ENCODE measurements at places on chromosomes 7 and 10. TPM values are rescaled to one million over a fixed set of nuclear protein-coding genes. Genes with fewer than 3 reads are reported as not detected.

Gene GPR85
- 0.69 TPM for total RNA-seq

Gene NPC1L1
- total RNA-seq = not detected

Gene RAPGEF5
- total RNA-seq = 11.4 TPM

Gene FFAR4
- 0.07 TPM for total RNA-seq

Gene LEP
- total RNA-seq = 0.42 TPM

Gene CRHR2
- total RNA-seq = 0.22 TPM

Gene C10orf67
- total RNA-seq = 0.62 TPM

Gene ADAM8
- total RNA-seq = 2.4 TPM

Gene LARP4B
- total RNA-seq = 72.9 TPM

Gene PTF1A
- not detected for total RNA-seq

Gene DLX5
- not detected for total RNA-seq

Gene CCDC172
- not detected for total RNA-seq

GRCh38 chr7:54615537-54615936 lies 73.4 kb downstream of the VSTM2A start:
- DNase-seq = no peak

- DNase-seq = no peak
These were observed 56.4 kb upstream of the PMPCB start for GRCh38 chr7:103240806-103241205.

DNA sequence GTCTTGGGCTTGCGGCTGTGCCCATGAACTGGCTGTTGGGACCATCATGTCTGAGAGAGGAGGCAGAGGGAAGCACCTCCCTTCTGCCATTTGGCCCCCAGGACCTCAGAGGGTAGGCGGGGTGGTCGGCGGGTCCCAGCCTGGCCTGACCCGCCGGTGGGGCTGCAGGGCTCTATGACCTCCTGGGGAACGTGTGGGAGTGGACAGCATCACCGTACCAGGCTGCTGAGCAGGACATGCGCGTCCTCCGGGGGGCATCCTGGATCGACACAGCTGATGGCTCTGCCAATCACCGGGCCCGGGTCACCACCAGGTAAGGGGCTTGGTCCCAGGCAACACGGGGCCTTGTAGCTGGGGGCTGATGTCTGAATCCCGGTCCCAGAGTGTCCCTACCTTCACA lies 14.1 kb downstream of the SUMF2 start:
- DNase-seq = no peak

- no peak for DNase-seq
These were observed 57.8 kb downstream of the MICU1 start for GRCh38 chr10:72567889-72568640.

- DNase-seq = no peak
These were observed 7.0 kb upstream of the MMP21 start for GRCh38 chr10:125782616-125783015.

DNA sequence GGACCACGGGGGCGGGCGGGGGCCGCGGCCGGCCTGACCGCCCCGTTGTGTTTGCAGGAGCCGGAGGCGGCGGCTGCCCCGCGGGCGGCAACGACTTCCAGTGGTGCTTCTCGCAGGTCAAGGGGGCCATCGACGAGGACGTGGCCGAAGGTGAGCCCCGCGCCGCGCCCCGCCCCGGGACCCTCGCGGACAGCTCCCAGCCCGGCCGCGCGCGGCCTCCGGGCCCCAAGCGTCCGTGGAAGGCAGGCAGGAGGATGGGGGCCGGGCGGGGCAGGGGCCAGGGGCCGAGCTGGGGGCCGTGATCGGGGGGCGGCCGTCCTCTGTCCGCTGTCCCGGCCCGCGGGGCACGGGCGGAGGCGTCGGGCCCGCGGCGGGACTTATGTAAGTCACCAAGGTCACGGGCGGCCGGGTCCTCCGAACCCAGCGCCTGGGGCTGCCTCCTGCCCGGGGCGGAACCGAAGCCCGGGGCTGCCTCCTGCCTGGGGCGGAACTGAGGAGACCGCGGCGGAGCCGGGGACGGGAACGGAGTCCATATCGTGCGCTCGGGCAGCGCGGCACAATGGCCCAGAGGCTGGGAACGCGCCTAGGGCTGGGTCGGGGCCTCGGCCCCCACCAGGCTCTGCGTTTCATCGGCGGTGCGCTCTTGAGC lies 497 bp downstream of the PPP2R2D start:
- DNase-seq = peak; percentile 75

- DNase-seq = no peak
These were observed 288.4 kb downstream of the SNX13 start for GRCh38 chr7:17651863-17652385.

DNA sequence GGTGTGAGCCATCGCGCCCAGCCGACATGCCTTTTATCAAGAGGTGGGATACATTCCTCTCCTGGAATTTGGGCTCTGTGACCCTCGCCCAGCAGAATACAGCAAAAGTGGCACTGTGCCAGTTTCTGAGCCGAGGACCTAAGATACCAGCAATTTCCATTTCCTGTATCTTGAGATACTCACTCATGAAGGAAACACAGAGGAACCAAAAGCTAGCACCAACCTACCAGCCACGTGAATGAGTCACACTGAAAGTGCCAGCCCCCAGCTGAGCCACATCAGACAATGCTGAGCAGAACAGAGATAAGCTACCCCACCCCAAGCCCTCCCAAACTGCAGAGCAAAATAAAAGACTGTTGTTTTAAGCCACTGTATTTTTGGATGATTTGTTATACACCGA lies 56.3 kb downstream of the CACUL1 start:
- DNase-seq = no peak

DNA sequence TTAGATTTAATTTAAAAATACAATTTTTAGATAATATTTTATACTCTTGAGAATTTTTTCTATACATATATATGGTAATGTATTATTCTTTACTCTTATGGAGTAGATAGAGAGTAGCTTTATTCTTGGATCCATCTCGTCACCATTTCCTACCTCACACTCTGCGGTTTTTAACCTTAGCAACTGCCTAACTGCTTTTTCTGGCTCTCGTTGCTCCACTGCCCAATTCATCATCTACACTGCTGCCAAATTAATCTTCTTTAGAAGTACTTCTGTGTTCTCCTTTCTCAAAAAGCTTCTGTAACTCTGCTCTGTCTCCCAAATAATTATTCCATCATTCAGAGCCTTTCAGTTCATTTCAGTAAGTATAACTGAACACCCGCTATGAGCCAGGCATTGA lies 35.3 kb downstream of the CAPZA2 start:
- DNase-seq = no peak

GRCh38 chr10:132784866-132785722 lies 853 bp downstream of the NKX6-2 start:
- DNase-seq = no peak

DNA sequence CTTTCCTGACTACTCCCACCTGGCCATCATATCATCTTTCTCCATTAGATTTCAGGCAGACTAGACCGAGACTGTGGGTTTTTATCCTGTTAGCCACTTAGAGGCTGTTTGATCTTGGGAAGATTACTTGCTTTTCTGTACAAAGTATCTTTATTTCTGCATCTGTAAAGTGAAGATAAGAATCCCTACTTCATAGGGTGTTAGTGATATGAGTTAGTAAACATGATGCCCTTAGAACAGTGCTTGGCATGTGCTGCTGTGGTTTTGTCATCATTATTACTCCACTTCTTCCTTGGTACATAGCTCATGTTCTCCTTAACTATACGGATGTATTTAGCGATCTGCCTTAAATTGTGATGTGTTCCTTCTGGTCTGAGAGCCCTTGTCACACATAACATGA lies 165.2 kb downstream of the AUTS2 start:
- DNase-seq = no peak

DNA sequence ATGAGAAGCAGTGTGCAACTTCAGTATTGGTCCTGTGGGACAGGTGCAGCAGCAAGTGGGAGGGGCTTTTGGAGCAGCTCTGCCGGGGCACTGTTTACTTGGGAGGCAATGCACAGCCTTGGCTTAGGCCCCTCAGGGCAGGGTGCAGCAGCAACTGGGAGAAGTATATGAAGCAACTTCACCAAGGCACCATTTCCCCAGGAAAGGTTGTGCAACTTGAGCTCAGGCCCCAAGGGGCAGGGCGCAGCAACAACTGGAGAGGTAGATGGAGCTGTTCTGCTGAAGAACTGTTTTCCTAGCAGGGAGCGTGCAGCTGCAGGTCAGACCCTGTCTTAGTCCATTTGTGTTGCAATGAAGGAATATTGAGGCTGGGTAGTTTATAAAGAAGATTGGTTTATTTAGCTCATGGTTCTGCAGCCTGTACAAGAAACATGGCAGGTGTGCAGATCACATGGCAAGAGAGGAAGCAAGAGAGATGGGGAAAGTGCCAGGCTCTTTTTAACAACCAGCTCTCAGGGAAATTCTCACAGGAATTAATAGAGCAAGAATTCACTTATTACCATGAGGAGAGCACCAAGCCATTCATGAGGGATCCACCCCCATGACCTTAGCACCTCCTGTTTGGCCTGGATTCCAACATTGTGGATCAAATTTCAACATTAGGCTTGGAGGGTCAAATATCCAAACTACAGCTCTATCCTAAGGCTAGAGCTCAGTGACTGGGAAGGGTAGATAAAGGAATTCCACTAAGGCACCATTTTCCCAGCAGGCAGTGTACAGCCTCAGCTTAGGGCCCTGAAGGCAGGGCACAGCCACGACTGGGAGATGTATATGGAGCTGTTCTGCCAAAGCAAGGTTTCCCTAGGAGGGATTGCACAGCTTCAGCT lies 10.9 kb downstream of the GPR141 start:
- peak; percentile 35 for DNase-seq

DNA sequence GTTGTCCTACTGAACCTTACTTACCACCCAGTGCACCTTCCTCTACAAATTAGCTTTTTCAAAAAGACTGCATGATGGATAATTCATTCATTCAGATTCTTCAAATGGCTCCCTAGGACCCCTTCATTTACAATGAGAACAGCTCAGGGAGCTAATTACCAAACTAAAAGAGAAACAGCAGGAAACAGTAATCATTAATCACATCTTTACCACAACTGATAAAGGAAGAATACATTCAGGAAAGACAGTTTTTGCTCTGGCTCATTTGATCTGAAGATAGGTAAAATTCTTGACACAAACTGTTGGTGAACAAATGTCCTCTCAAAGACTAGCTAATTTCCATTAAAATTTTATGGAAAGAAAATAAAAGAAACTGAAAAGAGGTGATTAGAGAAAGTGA lies 1652.7 kb upstream of the LRRTM3 start:
- DNase-seq = no peak

- no peak for DNase-seq
These were observed 3.5 kb downstream of the MGAM start for GRCh38 chr7:141999058-141999623.

GRCh38 chr10:17548162-17548561 lies 69.0 kb downstream of the HACD1 start:
- no peak for DNase-seq

All from left ventricle myocardium superior (tissue), 1 donor.